ENCODE measurements at places on chromosomes 5 and 9.

- DNase-seq = peak; percentile 20
These were observed 25.5 kb downstream of the PLAC8L1 start for GRCh38 chr5:146079695-146080373.

DNA sequence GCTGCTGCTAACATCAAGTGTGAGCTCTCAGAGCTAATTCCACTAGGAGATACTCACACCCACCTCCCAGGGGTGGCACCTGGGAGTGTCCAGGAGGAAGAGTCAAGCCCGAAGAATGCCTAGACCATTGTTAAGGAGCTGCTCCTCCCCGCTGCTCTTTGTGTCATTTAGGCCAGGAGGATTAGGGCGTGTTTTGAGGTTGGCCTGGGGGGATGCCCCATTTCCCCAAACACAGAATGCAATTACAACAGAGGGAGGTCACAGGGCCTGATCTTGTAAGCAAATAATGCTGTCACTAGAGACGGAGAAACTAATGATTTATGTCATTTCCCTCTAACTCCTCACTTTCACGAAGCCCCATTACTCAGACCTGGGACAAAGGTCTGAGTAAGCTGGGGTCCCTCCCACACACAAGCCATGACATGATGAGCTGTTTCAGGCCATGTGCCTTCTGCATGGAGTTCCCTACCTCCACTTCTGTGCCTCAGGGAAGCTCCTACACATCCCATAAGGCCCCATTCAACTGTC lies 312.5 kb downstream of the ACTL7B start:
- DNase-seq = no peak

GRCh38 chr9:100058699-100059579 lies 39.9 kb downstream of the ERP44 start:
- no peak for DNase-seq

- no peak for DNase-seq
These were observed 158.7 kb downstream of the SMARCA2 start for GRCh38 chr9:2173861-2174260.

DNA sequence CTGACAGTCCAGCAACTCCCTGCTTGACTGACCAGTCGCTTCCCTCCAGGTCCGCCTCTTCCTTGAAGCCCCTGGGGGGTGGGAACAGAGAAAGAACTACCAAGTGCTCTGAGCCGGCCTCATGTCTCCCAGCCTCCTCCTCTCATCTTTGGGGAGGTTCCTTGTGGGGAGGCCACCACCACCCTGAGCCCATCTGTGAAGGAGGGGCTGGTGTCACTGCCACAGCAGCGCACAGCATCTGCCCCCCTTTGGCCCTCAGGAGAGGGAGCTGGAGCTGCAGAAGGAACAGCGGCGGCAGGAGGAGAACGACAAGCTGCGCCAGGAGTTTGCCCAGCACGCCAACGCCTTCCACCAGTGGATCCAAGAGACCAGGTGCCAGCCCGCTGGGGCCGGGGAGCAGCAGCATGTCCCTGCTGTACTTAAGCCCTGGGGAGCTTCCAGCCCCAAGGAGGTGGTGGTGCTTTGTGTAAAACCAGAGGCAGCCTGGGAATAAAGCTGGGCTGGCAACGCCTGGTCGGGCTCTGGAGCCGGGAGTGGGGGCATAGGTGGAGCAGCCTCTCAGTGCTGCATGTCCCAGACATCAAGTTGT lies 29.4 kb downstream of the DYNC2I2 start:
- no peak for DNase-seq

GRCh38 chr9:122180633-122181032 lies 20.9 kb downstream of the MORN5 start:
- peak; percentile 93 for DNase-seq

DNA sequence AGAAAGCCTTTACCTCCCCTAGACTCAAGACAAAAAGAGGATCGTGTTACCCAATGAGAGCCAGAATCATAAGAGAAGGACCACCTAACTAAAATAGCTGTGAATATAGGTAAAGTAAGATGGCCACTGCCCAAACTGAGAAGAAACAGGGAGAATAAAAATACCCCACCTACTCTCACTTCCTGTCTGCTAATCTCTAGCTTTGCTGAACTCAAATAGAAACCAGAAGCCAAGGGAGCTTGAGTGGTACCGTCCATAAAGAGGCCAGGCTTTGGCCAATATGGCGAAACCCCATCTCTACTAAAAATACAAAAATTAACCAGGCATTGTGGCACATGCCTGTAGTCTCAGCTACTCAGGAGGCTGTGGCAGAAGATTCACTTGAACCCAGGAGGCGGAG lies 123.0 kb upstream of the FST start:
- DNase-seq = no peak

DNA sequence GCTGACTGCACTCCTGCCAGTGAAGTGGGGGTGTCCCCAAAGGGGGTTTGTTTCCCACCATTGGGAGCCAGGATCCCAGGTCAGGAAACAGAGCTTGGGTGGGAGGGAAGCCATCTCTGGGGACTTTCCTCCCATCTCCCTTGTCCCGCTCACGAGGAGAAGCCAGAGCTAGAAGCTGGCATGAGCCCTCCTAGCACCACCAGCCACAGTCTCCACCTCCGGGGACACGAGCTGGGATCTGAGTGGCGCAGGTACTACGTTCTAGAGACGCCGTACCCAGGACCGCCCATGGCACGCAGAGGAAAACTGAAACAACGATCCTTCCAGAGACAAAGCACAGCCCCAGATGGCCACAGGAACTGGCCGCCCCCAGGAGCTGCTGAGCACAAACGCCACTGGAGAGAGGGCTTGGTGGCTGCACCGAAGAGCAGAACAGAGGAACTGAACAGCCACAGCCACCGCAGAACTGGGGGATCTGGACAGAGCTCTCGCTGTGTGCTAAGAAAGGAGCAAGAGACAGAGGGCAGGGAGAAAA lies 29.8 kb downstream of the ADAMTS2 start:
- DNase-seq = no peak

GRCh38 chr5:99674101-99674500 lies 745.3 kb upstream of the CHD1 start:
- peak; percentile 2 for DNase-seq

DNA sequence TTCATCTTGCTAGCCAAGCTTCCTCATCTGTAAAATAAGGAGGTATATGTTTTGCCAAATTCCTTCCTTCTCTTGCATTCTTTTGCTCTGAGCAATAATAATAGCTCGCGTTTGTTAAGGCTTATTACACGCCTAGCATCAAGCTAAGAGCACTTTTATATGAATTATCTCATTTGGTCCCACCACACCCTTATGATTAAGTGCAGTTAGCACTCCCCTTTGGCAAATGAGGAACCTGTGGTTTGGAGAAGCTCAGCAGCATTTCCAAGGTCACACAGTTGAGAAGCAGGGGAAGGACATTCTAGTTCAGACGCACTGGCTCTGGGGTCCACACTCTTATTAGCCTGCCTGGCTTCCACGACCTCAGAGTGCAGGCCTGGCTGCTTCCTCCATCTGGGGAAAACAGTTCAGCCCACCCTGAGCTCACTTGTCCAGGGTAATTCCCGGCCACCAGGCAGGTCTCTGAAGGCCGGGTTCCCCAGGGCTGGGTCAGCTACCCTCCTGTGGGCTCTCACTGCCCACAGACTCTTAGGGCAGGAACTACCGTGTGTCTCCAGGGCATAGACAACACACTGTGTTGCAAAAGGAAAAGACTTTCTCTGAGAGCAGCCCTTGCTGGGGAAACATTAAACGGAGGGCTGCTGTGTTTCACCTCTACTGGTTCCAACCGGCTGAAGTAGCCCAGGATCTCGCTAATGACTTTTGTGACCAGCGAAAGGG lies 9.9 kb upstream of the FBP1 start:
- peak; percentile 38 for DNase-seq

- peak; percentile 91 for DNase-seq
These were observed 12.6 kb downstream of the DNM1 start for GRCh38 chr9:128215491-128216409.

DNA sequence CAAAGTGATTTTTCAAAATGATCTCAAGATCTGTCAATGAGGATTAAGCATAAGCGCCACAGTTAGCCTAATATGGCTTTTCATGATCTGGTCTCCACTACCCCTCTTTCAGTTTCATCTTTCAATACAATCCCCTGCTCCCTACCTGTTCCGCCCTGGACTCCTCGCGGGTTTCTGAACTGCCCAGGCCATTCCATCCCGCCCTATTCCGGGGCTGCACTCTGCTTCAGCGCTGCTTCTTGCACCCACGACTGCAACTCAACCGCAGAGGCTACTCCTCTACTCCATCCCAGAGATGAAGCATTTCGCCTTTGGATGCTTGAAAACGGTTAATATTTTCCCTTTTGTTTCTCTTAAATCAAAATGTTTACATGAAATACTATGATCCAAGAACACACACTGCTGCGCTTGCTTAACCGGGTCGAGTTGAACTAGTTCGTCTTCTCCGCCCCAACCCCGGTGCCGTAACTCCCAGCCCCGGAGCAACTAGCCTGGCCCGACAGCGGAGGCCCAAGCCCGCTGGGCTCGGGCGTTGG lies 716 bp upstream of the OTULIN start:
- peak; percentile 44 for DNase-seq

- DNase-seq = peak; percentile 39
These were observed 19.4 kb downstream of the LHX2 start for GRCh38 chr9:124030969-124031451.

DNA sequence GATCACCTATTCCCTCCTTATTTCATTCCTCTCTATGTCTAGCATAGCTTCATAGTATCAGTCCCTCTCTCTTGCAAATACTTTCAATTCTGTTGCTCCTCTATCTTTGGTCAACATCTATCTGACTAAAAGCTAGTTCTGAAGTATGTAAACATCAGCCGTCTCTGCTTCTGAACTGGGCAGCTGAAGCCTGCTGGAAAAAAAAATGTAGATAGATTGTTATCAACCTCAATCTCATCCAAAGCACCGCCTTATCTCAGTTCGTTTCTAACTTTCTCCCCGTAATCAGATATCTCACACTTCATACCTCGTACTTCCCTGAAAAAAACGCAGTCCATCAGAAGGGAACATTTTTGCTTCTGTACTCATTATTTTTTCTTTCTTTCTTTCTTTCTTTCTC lies 4.5 kb upstream of the SEMA6A start:
- no peak for DNase-seq

GRCh38 chr9:88435336-88435735 lies 47.1 kb downstream of the SPIN1 start:
- DNase-seq = peak; percentile 13

- peak; percentile 77 for DNase-seq
These were observed 106.6 kb downstream of the PDE8B start for GRCh38 chr5:77316871-77317661.

GRCh38 chr9:18822850-18823249 lies 210.2 kb downstream of the SAXO1 start:
- DNase-seq = no peak

- peak; percentile 68 for DNase-seq
These were observed 251.4 kb upstream of the IL12B start for GRCh38 chr5:159581502-159582249.

- DNase-seq = no peak
These were observed 786 bp downstream of the PCDHB5 start for GRCh38 chr5:141135718-141136266.

DNA sequence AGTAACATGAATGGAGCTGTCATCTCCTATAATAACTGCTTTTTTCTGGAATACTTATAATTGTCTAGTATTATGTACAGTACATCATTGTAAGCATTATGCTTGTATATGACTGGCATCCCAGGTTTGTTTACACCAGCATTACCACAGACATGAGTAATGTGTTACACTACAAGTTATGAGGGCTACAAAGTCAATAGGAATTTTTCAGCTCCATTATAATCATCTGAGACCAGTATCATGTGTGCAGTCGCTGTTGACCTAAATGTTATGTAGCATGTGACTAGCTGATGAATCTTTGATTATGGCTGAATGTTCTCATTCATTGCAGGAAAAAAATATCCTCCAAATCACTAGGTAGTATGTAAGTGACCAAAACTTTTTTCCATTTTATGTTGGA lies 2.2 kb downstream of the ZCCHC9 start:
- DNase-seq = peak; percentile 88

DNA sequence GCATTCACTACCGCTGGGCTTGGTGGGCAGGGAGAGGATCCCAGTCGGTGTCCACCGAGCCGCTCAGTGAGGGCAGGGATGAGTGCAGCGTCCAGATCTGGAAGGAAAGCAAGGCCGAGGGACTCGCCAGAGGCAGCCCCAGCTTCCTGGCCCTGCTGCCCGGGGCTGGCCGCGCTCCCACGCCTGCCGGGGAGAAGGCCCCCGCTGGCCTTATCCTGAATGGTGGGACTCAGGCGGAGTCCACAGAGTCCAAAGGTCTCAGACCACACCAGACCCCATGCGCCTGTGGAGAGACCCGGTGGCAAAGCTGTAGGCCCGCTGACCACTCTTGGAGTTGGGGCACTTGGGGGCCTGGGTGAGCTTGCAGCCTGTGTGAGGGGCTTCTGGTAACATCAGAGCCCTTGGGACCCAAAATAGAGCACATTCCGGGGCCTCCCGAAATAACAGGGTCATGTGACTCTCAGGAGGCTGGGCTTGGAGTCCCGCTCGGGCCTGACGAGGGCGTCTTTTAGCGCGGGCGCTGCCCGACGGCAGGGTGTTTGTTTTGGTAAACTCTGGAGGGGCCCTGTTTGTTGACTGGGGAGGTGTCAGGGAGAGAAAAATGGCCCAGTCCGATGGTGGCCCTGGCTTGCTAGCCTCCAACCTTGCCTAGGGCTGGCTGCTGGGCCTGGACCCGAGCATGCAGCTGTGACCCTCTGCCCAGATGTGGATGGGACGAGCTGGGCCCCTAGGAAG lies 2.8 kb downstream of the RXRA start:
- DNase-seq = peak; percentile 36

GRCh38 chr5:77251921-77252320 lies 41.4 kb downstream of the PDE8B start:
- no peak for DNase-seq

GRCh38 chr9:38229104-38229500 lies 160.1 kb upstream of the SHB start:
- no peak for DNase-seq

DNA sequence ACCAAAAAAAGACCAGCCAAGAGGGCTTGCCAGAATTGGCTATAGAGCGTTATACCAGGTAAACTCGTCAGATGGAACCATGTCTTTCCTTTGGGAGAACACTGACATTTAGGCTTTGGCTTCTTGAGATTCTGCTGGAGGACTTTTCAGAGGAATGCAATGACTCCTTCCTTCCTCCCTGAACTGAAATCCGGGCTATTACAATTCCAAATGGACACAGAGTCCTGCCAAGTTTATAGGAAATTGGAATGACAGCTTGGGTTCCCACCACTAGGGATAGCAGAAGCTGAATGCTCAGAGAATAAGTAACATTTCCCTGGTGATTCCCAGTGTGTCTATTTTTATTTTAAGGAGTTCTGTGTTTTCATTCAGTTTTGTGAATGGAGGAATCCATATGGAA lies 143.0 kb downstream of the FGF1 start:
- DNase-seq = no peak

DNA sequence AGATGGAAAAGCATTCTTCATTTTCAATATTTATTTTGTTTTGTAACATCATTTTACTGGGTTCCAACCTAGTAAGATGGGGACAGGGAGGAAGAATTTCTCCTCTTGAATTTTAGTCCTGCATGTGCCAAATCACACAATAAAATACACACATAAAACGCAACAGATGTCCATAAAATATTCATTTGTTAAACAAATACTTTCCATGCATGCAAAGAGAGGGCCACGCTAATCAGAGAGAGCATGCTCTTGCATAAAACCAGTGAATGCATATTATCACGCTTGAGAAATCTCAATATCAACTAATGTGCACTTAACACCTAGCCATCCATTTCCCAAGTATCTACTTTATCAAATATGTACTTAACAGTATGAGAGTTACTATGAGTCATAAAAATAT lies 212.6 kb upstream of the TARS1 start:
- DNase-seq = no peak

- no peak for DNase-seq
These were observed 18.0 kb downstream of the NR5A1 start for GRCh38 chr9:124489222-124489621.
